ENCODE measurements at places on chromosomes 7 and 10. TPM values are rescaled to one million over a fixed set of nuclear protein-coding genes. Genes with fewer than 3 reads are reported as not detected.

Gene CPN1
- 4.5 TPM for total RNA-seq

Gene GDF2
- not detected for total RNA-seq

DNA sequence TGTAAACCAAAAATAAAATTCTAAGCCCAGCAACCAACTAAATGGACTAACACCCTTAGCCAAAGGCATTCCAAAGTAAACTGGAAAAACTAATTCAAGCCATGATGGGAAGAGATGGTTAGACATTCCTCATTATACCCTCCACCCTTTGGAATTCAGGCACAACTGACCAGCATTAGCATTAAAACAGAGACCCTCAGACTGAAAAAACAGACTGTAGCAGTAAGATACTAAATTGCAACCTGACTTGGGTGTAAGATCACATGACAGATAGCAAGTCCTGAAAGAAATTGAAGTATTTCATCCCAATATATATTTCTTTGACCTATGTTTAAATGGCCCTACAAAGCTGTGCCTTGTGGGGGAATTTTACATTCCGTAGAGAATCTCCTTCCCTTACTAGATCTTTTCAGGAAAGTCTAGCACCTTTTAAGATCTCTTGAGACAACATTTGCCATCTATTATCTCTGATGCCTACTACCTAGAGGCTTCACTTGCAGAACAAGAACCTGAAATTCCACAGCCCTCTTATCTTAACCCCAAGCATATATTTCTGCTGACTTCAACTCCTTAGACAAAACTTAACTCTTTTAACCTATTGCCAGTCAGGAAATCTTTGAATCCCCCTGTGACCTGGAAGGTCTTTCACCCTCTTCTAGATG is 750.2 kb upstream of the IGFBP3 start:
- peaks cover 2% of the 10 kb centered on the region for H3K4me1 ChIP-seq
- no peak for DNase-seq
- H3K36me3 ChIP-seq: no peaks in the 10 kb centered on the region
- no peak overlapping the region for H3K4me3 ChIP-seq

Gene FOXP2
- 4.3 TPM for total RNA-seq

GRCh38 chr7:114639451-114639850 is 224.8 kb downstream of the FOXP2 start:
- H3K27ac ChIP-seq: no peak overlapping the region
- H3K27me3 ChIP-seq: no peaks in the 10 kb centered on the region
- H3K36me3 ChIP-seq: no peaks in the 10 kb centered on the region
- H3K4me3 ChIP-seq: no peak overlapping the region

Gene NKX6-2
- total RNA-seq: 43.9 TPM

Gene UNCX
- total RNA-seq: not detected

Gene GNAT3
- total RNA-seq: not detected

Gene PSMA2
- 102 TPM for total RNA-seq

DNA sequence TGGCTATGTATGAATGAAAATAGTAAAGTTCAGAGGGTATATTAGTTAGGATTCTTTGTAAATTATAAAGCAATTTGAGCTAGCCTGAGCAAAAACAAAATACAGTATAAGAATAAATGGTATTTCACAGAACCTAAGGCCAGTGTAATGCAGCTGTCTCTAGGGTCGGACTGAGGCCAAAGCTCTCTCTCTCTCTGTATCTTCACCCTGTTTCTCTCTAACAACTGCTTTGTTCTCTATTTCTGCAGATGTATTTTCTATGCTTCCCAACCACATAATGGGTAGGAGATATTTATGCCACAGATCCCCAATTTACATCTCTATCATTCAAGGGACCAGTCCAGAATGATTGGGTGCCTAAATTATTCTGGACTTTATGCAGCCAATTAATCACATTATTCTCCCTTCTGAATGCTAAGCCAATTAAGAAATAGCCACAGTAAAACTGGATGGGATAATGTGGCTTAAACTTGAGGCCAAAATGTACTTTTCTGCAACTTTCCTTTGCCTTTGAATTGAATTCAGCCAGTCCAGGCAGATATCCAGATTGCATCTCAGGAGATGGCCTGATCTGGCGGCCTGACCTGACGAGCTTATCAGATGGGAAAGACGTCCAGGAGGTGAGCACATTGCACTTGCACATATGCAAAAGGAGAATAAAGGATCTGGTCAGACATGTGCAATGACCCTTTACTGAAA is 24.6 kb upstream of the IMMP2L start:
- H3K36me3 ChIP-seq: peaks cover 1% of the 10 kb centered on the region
- H3K4me1 ChIP-seq: no peaks in the 10 kb centered on the region
- H3K4me3 ChIP-seq: no peak overlapping the region
- H3K27me3 ChIP-seq: no peaks in the 10 kb centered on the region
- DNase-seq: no peak

DNA sequence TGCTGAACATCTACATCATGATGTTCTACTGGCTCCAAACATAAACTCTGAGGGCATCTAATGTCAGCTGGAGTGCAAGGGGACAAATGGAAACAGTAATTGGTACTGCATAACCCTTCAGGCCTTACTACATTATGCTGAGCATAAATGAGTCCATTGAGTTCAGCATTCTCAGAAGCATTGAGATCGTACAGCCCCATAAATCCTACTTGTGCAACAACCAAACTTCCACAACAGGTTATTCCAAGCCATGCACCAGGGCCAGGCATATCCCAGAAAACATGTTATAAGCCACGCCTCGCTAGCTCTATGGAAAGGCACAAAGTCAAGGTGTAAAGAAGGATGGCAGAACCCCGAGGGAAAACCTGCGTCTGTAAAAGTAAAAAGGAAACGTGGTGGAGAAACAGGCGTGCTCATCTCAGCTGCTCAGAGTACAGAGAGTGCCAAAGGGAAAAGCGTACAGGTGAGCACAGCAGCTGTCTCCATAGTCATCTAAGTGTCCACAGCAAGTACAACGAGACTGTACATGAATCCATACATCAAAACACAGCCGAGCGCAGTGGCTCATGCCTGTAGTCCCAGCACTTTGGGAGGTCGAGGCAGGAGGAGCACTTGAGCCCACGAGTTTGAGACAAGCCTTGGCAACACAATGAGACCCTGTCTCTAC is 124.6 kb downstream of the PARD3 start:
- peaks cover 15% of the 10 kb centered on the region for H3K4me1 ChIP-seq
- peaks cover 23% of the 10 kb centered on the region for H3K36me3 ChIP-seq
- H3K27ac ChIP-seq: peak overlapping the region; percentile 72
- DNase-seq: no peak
- H3K27me3 ChIP-seq: no peaks in the 10 kb centered on the region

- H3K27me3 ChIP-seq: peaks cover 19% of the 10 kb centered on the region
- DNase-seq: no peak
- no peak overlapping the region for H3K27ac ChIP-seq
- H3K4me1 ChIP-seq: peaks cover 8% of the 10 kb centered on the region
- H3K4me3 ChIP-seq: no peak overlapping the region
These were observed 54.0 kb upstream of the ZMIZ1 start for GRCh38 chr10:79014796-79015195.

DNA sequence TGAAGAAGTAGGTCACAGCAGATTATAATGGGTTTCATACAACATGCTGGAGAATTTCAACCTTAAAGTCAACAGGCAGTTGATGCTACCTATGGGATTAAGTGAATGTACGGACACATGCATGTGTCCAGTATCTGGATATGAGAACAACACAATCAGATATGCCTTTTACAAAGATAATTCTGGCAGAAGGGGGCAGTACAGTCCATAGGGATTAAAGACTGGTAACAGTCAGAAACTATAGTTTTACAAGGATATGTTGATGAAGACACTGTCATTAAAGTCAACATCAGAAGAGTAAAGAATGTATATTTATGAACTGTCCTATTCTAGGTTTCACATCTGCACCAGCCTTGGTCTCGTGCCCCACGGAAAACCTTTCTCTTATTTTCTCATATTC is 41.5 kb downstream of the ANKMY2 start:
- H3K36me3 ChIP-seq: peaks cover 37% of the 10 kb centered on the region
- peaks cover 3% of the 10 kb centered on the region for H3K4me1 ChIP-seq
- H3K27me3 ChIP-seq: no peaks in the 10 kb centered on the region
- no peak overlapping the region for H3K4me3 ChIP-seq

DNA sequence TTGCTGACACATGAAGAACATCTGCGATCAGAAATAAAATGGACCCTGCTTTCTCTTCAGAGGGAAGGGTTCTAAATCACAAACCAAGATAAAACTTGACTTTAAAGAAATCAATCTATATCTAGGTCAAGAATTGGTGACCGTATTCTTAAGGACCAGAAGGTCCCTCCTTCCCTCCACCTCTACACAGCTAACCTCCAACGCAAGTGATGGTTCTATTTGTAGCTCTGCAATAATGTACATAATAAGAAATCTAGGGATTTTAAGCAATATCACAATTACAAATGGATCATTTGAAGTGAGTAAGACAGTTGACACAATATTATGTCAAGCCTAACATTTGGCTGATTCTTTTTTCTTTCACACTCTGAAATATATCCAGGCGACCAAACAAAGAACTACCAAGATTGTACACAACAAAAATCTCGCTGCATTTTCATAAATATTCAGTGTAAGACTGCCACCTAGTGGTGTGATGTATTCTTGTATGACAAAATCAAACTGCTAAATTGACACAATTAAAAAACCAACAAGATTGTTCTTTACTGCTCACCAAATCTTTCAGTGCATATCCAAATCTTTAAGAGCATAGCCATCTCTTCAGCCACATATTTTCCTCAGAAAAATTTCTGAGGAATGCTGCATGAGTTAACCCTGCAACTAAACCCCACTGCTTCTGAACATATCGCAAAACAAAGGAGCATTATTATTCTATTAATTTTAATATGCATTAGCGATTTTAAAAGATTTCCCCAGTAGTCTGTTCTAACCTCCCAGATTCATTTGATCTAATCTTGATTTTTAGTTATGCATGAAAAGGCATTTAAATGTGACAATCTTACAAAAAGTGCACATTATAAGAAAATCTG is 44.5 kb downstream of the ICA1 start:
- H3K4me1 ChIP-seq: peaks cover 25% of the 10 kb centered on the region
- H3K36me3 ChIP-seq: no peaks in the 10 kb centered on the region
- DNase-seq: no peak
- H3K27ac ChIP-seq: no peak overlapping the region
- H3K27me3 ChIP-seq: no peaks in the 10 kb centered on the region
- no peak overlapping the region for H3K4me3 ChIP-seq

DNA sequence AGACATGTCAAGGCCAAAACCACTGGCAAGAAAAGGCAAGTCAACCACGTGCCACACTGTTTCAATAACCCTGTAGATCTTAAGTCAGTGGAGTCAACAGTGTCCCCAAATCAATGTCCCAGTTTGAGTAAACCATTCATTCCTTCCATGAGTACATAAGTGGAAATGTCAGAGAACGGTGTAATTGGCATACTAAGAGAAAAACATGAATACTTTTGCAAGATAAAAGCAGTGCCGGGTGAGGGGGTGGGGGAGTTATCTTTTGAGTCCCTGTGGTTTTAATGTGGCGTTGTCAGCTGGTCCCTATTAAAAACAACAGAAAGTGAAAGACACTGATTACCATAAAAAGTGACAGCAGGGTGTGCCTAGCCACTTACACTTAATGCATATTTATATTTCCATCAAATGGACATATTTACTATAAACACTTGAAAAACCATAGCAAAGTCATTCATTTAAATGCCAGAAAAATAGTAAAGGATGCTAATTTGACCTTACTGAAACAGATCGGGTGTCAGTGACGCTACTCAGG is 37.8 kb downstream of the RSU1 start:
- H3K36me3 ChIP-seq: peaks cover 13% of the 10 kb centered on the region
- peaks cover 24% of the 10 kb centered on the region for H3K4me1 ChIP-seq

Gene OR13A1
- 0.38 TPM for total RNA-seq

GRCh38 chr7:54560723-54561122 is 18.5 kb downstream of the VSTM2A start:
- H3K36me3 ChIP-seq: no peaks in the 10 kb centered on the region
- H3K27me3 ChIP-seq: no peaks in the 10 kb centered on the region
- H3K4me1 ChIP-seq: peaks cover 2% of the 10 kb centered on the region

Gene PIK3AP1
- total RNA-seq: 40.0 TPM

DNA sequence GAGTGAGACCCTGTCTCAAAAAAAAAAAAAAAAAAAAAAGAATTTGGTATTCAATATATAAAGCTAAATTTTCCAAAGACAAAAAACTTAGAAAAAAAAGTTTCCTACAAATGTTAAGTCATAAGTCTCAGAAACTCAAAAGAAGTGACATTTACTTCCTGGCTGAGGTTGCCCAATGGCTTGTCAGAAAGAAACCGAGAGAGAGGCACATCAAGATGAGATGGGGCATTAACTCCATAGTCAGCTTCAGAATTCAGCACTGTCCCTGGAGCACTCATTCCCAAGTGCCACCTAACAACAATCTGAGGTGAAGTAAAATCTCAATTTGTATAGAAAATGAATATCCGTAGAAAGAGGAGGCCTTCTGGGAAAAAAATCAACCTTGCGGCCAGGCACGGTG is 6.8 kb upstream of the SPOCK2 start:
- DNase-seq: no peak
- H3K27ac ChIP-seq: no peak overlapping the region
- no peaks in the 10 kb centered on the region for H3K27me3 ChIP-seq
- peaks cover 52% of the 10 kb centered on the region for H3K4me1 ChIP-seq
- H3K4me3 ChIP-seq: no peak overlapping the region

DNA sequence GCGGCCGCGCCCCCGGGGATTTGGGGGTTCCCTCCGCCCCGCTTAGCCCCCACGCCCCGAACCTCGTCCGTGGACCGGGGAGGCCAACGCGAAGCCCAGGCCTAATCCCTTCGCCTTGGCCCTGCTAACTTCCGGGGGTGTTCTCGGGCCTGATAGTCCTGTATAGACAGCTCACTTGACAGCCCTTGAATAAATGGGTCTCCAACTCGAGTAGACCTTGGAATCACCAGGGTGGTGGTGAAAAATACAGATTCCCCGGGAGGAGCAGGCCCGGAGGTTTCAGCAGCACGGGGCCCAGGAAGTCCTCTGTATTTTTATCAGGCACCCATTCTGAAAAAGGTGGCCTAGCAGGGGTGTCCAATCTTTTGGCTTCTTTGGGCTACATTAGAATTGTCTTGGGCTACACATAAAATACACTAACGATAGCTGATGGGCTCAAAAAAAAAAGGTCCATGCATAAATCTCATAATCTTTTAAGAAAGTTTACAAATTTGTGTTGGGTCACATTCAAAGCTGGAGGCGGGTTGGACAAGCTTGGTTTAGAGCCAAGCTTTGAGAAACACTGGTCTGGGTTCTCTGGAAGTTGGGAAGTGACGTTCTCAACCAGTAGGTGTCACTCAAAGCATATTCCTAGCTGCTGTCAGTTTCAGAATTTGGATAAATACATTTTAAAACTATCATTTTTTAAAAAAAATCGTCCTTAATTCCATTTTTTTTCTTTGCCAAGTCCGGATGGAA is 221.7 kb downstream of the PHTF2 start:
- H3K36me3 ChIP-seq: no peaks in the 10 kb centered on the region
- H3K27me3 ChIP-seq: no peaks in the 10 kb centered on the region
- H3K4me3 ChIP-seq: peak overlapping the region; percentile 72
- peaks cover 23% of the 10 kb centered on the region for H3K4me1 ChIP-seq
- DNase-seq: no peak
- peak overlapping the region; percentile 93 for H3K27ac ChIP-seq

- no peak overlapping the region for H3K4me3 ChIP-seq
- DNase-seq: no peak
- no peaks in the 10 kb centered on the region for H3K27me3 ChIP-seq
- H3K4me1 ChIP-seq: peaks cover 4% of the 10 kb centered on the region
- peaks cover 12% of the 10 kb centered on the region for H3K36me3 ChIP-seq
These were observed 25.5 kb downstream of the TSPAN13 start for GRCh38 chr7:16779051-16779450.

GRCh38 chr10:3141351-3142005 is 31.1 kb downstream of the PITRM1 start:
- no peak overlapping the region for H3K27ac ChIP-seq
- no peak overlapping the region for H3K4me3 ChIP-seq
- peaks cover 28% of the 10 kb centered on the region for H3K36me3 ChIP-seq
- H3K27me3 ChIP-seq: no peaks in the 10 kb centered on the region
